ENCODE measurements at places on chromosomes 12 and 14.

- no peak for DNase-seq
Measured at GRCh38 chr14:74438351-74438915, 12.4 kb upstream of the SYNDIG1L start.

DNA sequence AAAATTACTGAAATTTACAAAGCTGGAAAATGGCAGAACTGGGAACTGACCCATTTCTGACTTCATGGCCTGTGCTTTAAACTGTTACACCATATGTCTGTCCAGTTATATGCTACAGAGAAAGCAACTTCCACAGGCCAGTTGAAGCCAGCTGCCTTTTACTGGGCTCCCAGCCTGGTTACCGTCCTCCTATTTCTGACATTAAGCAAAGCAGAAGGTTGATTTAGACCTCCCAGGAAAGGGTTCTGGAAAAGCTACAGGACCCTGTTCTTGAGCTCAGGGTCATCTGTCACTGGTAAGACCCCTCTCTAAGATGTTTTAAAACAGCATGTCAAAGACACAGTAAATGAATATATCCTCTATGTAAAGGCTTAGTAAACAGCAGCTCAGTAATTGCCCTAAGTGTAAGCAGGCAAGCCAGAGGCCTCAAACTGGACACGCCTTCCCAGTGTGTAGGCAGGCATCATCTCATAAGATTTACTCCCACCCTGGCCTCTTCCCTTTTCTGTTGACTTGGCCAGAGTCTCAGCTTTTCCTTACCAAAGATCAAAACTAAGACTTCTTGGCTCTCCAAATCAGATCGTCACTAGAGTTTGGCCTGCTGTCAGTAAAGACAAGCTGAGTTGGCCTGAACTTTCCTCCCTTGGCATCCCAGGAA, 55.4 kb upstream of the RNU6-8 start:
- no peak for DNase-seq

DNA sequence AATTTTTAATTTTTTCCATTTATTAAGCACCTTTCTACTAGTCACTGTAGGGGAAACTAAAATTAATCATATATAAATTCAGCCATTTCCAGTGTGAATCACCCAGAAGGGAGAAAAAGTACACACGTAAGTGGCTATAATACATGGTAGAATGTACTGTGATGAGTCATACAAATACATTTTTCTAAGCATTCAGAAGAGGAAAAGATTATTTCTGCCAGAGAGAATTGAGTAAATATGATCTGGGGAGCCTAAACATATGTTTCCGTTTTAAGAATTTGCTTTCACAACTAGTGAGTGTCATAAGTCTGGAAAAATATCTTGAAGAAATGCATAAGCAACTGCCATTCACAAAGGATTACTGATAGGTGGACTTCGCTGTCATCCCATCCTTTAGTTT, 102.8 kb downstream of the TGFB3 start:
- DNase-seq, result no peak

DNA sequence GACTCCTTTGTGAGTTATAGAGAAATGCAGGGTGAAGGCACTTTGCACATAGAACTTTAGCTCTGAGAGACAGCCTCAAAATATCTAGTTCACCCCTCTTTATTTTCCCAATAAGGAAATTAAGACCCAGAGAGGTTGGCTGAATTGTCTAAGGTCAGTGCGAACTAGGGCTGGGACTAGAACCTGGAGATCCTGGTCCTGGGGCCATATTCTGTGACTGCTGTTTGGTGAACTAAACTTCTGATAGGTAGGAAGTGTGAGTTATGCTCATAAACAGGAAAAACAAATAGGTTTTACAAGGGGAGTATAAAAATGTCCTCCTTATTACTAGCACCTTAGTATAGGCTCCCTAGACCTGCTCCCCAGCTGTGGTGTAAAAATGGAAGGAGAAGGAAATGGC, 53.9 kb downstream of the DAD1 start:
- DNase-seq, result no peak

DNA sequence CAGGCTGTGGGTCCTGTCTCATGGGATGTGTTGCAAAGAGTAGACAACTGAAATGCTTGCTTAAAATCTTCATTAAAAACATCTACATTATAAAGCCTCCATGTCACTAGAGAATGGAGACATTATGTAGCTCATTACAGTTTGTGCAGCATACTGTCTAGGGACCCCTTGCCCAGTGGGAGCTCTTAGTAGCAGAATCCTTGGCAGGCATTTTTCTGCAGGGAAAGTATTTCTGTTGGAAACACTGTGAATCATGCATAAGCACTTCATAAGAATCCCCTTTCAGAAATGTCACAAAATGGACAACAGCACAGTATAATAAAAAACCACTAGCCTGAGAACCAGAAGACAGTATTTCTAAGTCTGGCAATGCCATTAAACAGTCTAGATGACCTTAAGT, 174.3 kb downstream of the MGAT4C start:
- DNase-seq, result no peak

DNA sequence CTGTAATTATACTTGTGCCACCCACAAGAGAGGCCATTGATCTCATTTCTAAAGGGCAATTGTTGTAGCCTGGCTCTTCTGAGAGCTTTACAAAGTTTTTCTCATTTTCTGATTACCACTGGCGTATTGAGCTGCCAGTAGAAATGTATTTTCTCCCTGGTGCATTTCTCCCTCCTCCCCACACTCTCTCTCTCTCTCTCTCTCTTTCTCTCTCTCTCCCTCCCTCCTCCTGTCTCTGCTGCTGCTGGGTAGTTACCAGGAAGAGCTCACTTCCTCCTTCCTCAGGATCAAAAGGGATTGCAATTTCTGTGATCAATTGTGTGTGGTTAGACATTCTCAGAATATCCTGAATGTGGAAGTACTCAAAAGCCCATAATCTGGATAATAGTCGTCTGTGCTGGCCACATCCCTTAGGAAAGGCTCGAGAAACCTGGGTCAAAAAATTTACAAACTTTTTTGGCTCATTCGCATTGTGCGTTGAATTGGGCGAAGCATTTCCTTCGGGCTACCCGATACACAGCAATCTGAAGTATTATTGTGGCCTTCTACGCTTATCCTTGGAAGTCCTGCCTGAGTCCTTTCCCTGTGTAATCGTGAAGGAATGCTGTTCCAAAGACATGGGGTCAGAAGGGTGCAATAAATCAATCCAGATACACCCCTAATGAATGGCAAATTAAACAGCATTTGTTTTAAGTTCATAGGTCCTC, 254.8 kb downstream of the MSRB3 start:
- DNase-seq, result no peak
